K562 (cell line): ENCODE measurements at places on chromosomes 2 and 18.

GRCh38 chr2:7701791-7702190, 784.6 kb downstream of the RNF144A start:
- DNase-seq, result no peak

GRCh38 chr2:236176951-236177350, 8.8 kb upstream of the GBX2 start:
- DNase-seq, result no peak

DNA sequence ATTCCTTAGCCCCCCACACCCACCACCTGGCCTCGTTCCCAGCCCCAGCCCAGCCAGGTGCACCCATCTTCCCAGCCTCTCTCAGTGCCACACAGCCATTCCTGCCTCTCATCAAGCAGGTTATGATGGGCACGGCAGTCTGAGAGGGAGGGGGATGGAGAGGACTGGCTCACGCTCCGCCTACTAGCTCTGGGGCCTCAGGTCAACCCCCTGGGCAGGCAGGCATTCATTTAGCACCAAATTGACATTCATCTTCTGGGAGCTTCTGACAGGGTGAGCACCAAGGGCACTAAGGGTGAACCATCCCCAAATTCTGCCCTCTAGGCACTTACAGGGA, 66.2 kb upstream of the FOSL2 start:
- no peak for DNase-seq

GRCh38 chr2:65435625-65436168, 3.3 kb upstream of the SPRED2 start:
- peak; percentile 88 for DNase-seq

GRCh38 chr2:229910832-229911412, 10.9 kb downstream of the TRIP12 start:
- peak; percentile 27 for DNase-seq

DNA sequence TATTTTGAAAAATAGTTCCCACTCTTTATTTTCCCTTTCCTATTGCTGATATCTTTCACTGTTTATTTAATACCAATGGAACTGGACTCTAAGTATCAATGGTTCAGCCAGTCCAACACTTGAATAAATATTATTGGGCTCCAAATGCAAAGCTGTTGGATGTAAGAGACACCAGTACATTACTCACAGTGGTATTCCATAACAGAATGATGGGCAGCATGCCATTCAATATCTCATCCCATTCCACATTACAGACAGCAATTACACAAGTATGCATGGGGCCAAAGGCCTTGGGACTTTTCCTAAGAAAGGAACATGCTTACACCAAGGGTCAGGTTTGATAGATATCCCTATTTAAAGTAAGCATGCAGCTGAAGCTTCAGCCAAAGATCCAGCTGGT, 231.9 kb downstream of the RND3 start:
- no peak for DNase-seq

- no peak for DNase-seq
Measured at GRCh38 chr2:1671916-1672315, 72.4 kb downstream of the PXDN start.

GRCh38 chr18:77220726-77221125, 28.9 kb upstream of the GALR1 start:
- no peak for DNase-seq
